ENCODE measurements at places on chromosomes 6 and 20.

GRCh38 chr6:2110504-2110903 lies 134.9 kb downstream of the GMDS start:
- no peak for DNase-seq

DNA sequence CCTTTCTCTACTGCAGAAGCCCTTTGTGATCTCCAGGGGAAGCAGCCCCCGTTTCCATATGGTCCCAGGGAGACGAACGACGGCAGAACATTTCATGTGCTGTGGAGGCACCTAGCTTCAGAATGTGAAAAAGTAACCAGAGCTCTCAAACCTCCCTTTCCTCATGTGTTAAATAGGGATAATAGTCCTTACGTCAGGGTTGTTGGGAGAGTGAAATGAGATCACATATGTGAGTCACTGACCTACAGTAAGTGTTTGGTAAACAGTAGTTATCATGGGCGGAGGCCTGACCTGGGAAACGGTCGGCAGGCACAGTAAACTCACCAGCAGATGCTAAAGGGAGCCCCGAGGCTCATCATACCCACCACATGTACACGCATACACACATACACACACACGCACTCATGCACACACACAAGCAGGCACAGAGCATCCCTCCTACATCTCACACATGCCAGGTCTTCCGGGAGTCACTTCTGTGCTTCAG lies 89.7 kb downstream of the LY86 start:
- DNase-seq, result no peak

DNA sequence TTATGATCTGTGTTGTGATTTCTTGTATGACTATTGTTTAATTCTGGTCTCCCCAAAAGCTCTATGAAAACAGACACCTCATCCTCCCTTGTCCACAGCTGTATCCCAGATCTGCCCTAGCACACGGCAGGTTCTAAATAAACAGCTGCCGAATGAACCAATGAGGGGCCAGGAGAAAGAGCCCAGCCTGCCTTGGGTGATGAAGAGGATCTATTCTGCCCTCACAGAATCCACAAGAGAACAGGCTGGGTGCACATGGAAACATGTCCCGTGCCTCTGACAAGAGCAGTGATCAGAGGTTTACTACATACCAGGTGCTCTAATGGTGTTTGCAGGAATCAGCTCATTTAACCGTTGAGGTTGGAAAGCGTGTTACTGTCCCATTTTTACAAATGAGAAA lies 15.6 kb upstream of the TLDC2 start:
- DNase-seq, result no peak

DNA sequence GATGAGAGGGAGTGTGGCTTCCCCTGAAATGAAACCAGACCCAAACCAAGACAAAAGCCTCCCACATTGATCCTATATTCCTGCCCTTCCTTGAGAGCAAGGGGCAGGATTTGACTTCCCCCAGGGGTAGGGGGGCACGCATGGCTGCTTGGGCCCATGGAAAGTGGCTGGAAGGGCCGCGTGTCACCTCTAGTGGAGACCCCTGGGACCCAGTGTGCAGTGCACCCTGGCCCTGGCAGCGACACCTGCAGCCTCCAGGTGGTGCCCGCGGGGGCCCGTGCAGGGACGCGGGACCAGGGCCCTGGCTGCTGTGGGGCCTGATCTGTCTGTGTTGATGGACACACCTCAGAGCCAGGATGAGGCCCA lies 18.0 kb upstream of the SLCO4A1 start:
- DNase-seq, result no peak

- no peak for DNase-seq
These were observed 46.1 kb downstream of the FAM50B start for GRCh38 chr6:3895312-3895653.

GRCh38 chr20:6768228-6769140 lies 998 bp downstream of the BMP2 start:
- no peak for DNase-seq

DNA sequence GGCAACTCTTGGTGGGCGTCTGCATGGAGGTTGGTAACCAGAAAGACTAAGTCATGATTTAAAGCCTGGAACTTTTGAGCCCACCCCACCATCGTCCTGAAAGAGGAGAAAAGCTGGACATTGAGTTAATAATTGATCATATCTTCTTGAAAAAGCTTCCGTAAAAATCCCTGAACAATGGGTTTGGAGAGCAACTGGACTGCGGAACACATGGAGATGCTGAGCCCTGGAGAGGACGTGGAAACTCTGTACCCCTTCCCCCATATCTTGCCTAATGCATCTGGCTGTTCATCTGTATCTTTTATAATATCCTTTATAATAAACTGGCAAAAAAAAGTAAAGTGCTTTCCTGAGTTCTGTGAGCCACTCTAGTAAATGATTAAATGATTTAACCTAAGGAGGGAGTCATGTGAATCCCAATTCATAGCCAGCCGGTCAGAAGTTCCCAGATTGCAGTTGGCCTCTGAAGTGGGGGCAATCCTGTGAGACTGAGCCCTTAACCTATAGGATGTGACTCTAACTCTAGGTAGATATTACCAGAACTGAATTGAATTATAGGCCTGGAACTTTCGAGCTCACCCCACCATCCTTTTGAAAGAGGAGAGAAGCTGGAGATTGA lies 26.5 kb upstream of the LGSN start:
- DNase-seq, result no peak

- DNase-seq, result no peak
These were observed 147.8 kb downstream of the CD83 start for GRCh38 chr6:14265049-14266021.

GRCh38 chr6:1176567-1176966 lies 135.3 kb upstream of the FOXQ1 start:
- no peak for DNase-seq

DNA sequence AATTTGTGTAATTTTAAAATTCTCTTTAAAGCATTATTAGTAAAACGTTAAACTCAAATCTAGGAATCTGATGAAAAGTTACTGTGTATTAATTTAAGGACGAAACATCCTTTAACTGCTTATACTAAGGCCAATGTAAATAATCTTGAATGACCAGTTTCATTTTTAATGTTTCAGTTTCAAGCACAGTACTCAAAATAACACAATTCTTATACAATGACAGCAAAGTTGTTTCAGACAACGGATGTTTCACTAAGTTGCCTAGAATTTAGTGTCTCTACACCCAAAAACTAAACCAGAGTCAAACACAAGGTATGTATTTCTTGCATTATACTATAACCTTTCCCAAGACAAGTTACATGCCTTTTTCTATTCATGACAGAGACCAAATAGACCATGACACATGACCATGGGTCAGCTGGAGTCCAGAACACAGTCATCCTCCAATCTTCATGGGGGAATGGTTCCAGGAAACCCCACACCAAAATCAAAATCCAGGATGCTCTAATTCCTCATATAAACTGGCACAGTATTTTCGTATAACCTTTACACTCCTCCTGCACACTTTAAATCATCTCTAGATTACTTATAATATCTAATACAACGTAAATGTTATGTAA lies 7.7 kb downstream of the PHIP start:
- no peak for DNase-seq

DNA sequence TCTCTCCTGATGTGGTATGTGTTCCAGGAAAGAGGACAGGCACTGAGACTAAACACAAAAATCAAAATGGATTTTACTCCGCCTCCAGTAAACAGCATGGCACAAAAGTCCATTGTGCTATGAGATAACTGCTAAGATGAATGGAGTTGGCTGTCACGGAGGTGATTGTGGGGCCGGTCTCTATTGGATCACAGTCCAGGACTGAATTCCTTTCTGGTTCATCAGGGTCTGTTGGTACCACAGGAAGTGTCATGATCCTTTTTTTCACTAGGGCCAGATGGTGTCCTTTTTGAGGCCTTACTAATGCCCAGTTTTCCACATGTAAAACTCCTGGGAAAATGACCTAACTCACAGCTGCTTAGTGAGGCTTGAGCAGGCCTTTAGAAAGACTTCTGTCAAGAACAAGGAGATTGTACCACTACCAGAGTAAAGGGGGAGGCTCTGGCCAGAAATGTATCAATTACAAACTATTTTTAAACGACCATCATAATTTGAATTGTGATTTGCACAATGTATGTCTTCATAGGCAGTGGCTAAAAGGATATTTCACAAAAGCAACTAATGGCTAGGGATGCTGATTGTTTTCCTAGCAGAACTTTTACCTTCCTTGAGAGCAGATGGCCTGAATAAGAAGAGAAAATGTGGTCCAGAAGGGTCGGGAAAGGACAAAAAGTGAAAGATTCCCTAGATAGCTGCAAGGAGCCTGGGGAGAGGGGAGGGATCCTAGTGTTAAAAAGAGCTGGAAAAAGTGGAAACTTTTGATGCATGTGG lies 192.2 kb upstream of the POU3F2 start:
- DNase-seq, result no peak

DNA sequence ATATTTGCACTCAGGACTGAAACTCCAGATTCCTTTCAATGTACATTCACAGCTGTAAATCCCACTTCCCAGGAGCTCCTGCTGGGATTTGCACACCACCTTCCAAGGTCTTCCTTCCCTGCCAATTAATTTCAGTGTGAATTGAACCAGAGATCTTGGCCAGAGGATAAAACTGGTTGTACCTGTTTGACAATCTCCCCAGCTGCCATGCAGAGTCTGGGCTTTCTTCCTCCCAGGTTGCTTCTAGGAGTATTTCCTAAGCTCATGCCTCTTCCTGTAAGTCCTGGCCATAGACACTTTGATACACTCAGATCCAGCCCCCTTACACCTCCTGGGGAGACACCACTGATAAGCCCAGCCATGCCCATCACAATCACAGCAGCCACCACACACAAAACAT lies 15.6 kb downstream of the MAFB start:
- DNase-seq, result no peak

DNA sequence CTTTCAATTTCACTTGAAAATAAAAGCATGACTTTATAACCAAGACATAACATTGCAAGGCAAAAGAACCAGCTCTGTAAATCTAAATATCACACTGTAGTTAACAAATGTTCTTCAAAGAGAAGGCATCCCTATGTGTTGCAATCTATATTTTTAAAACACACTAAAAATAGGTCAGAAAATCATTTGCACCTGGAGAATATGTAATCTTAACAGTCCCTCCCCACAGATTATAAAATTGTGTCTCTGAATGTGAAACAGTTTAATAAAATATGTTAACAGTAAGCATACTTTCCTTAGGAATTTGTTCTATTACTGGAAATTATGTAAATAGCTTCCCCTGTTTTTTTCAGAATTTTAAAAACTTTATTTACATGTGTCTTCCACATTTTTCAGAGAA lies 351.9 kb downstream of the COL12A1 start:
- DNase-seq, result no peak

DNA sequence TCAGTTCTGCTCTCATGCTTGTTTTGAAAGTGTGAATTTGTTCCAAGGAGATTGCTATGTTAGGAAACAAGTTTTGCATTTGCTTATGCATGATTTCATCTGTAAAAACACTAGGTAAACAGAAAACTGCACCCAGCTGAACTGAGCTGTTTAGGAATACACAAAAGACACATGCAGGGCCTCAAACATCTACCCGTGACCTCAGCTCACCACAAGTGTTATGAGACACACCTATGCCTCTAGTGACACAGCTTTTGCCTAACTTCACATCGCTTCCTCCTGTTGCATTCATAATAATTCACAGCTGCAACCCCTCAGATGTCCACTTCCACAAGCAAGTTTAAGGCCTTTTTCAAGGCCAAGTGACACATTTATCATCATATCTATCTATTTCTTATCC lies 98.0 kb upstream of the SLC24A3 start:
- DNase-seq, result no peak

- no peak for DNase-seq
These were observed 6.4 kb upstream of the SLC22A7 start for GRCh38 chr6:43291708-43292107.

GRCh38 chr20:46562373-46563169 lies 12.1 kb upstream of the OCSTAMP start:
- peak; percentile 67 for DNase-seq

GRCh38 chr6:106908386-106908840 lies 66.1 kb downstream of the CD24 start:
- DNase-seq, result no peak

DNA sequence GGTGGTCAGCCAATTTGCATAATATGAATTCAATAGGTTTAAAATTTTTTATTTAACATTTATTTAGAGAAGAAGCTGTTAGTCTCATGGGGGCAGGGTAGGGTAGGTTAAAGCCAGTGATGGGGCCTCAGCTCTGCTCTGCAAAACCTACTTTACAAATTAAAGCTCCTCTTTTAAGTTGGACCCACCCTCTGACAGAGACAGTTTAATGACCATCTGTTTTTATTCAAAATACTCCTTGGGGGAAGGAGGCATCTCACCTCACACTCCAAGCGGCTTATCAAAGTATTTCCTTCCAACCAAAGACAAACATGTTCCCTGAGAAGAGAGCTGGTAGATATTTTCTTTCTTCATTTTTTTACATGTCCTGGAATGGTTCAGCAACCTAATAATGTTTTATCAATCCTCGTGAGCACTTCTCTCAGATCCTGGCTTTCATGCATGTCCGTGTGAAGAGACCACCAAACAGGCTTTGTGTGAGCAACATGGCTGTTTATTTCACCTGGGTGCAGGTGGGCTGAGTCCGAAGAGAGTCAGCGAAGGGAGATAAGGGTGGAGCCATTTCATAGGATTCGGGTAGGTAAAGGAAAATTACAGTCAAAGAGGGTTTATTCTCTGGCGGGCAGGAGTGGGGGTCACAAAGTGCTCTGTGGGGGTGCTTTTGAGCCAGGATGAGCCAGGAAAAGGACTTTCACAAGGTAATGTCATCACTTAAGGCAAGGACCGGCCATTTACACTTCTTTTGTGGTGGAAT lies 184.7 kb downstream of the GJA1 start:
- no peak for DNase-seq

GRCh38 chr6:47862731-47863130 lies 80.9 kb downstream of the OPN5 start:
- DNase-seq, result no peak

DNA sequence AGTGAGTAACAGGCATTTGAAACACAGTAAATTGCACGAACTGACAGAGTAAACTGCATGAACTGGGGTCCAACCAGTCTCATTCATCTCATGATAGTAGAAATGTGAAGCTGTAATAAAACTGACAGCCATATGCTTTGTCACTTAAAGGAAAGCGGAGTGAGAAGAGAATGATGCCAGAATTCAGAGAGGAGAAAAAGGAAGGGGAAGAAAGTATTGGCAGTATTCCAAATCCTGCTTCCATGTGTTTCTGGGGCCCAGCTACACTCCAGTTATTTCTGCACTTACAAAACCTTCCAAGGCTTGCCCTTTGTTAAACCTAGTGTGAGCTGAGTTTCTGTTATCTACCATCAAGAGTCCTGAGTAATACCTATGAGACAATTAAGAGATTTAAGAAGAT lies 17.2 kb downstream of the SNX14 start:
- DNase-seq, result no peak

GRCh38 chr6:150195996-150196417 lies 53.2 kb downstream of the PPP1R14C start:
- DNase-seq, result no peak

GRCh38 chr6:154893917-154894316 lies 101.2 kb upstream of the TIAM2 start:
- no peak for DNase-seq

- no peak for DNase-seq
These were observed 768 bp upstream of the FYN start for GRCh38 chr6:111874025-111874415.

GRCh38 chr6:161105408-161105807 lies 113.8 kb downstream of the MAP3K4 start:
- DNase-seq, result no peak

- DNase-seq, result peak; percentile 36
These were observed 27.1 kb downstream of the C20orf173 start for GRCh38 chr20:35502352-35502751.

GRCh38 chr6:85792254-85792653 lies 149.6 kb upstream of the SYNCRIP start:
- no peak for DNase-seq

- DNase-seq, result no peak
These were observed 7.9 kb upstream of the GMNN start for GRCh38 chr6:24766680-24767462.

- no peak for DNase-seq
These were observed 3.5 kb downstream of the AKIRIN2 start for GRCh38 chr6:87698547-87699006.

All from GM18507 (cell line).